ENCODE measurements at places on chromosomes 2 and 18.

DNA sequence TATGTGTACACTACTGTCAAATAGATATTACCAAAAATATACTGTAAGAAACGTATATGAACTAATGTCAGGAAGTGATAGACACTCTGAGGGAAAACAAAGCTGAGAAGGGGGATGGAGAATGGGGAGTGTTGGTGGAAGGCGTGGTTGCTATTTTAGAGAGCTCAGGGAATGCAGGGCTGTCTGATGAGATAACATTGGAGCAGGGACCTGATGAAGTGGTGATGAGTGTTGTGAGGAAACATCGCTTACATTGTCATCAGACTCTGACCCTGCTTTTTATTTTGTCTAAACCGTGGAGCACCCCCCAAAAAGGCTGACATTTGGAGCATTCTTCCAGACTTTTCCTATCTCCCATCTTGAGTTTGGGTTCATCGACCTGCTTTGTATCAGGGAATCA lies 194.7 kb downstream of the LTBP1 start:
- DNase-seq, result no peak

DNA sequence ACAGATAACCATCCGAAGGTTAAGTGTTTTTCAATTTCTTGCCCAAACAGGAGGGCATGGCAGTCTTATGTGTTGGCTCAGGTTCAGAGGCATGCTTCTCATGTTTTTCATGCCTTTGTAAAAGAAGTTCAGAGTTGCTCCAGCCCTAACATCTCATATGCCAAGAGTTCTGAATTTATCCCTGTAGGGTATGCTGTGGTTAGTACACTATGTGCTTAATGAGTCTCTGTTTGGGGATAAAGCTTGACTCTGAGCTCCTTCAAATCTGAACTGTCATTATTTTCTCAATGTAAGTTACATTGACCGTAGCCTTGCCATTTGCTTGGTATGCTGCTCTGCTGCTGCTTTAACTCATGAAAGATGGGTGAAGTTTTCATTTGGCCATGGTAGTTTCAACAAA lies 67.9 kb upstream of the PNPT1 start:
- no peak for DNase-seq

GRCh38 chr2:119062652-119063051 lies 95.9 kb downstream of the C1QL2 start:
- no peak for DNase-seq

GRCh38 chr2:184599054-184599871 lies 934 bp downstream of the ZNF804A start:
- DNase-seq, result no peak

DNA sequence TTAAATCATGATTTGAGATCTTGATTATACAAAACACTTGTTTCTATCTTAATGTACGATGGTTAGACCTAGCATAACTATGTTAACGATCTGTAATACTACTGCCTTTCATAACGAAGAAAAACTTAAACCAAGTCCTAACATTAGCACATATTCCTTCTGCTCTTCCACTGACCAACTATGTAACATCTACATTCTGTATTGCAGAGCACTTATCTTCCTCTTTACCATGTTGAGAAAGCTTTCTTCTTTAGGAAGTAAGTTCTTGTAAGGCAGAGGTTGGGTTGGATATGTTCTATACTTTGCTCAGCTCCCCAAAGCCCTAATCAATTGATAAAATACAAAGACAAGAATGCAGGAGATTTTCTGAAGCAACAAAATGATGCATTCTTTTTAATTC lies 7.9 kb upstream of the ZNF407 start:
- no peak for DNase-seq

Data from dorsolateral prefrontal cortex (tissue), 122 donors.